ENCODE measurements at places on chromosomes 6 and 20.

DNA sequence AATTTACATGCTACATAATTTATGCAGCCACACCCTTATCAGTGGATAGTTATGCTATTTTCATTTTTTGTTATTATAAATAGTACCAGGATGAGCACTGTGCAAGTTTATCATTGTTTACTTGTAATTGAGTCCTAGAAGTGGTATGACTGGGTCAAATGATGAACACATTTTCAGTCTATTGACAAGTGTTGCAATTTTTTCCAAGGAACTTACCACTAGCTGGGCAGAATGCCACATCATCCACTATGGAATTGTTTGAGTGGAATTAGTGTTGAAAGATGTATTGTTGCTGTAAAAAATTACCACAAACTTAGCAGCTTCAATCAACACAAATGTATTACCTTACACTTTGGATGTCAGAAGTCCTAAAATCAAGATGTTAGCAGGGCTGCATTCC, 38.1 kb upstream of the OPN5 start:
- peak; percentile 13 for DNase-seq

DNA sequence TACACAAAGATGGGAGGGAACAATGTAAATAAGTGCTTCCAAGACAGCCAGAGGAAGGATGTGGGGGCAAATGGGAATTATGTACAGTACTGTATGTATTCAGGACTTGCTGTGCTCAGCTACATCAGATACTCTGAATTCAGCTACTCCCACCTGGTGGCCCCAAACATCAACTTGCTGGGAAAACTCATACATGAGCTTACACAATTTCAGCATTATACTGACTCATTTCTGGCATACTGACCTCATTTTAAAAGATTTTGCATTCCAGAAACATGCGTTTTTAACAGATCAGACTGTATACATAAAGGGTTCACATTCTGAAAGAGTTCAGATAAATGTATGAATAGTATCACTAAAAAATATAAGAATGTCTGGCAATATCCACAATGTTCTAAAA, 59.7 kb downstream of the GPX5 start:
- peak; percentile 78 for DNase-seq

DNA sequence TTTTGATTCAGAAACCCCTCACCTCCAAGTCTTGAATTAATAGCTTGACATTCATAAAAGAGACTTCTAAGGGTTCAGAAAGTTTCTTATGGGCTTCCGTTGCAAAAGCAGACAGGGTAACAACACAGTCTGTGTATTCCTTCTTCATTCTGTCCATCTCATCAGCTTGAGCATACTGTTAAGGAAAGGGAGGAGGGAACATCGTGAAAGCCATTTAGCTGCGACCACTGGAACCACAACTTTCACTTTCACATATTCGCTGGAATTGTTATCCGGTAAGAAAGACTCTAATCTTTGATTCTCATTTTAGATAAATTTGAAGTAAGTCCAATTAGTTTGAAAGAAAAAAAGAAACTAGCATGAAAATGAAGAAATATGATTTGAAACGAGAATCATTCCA, 174.4 kb downstream of the SYNE1 start:
- no peak for DNase-seq

DNA sequence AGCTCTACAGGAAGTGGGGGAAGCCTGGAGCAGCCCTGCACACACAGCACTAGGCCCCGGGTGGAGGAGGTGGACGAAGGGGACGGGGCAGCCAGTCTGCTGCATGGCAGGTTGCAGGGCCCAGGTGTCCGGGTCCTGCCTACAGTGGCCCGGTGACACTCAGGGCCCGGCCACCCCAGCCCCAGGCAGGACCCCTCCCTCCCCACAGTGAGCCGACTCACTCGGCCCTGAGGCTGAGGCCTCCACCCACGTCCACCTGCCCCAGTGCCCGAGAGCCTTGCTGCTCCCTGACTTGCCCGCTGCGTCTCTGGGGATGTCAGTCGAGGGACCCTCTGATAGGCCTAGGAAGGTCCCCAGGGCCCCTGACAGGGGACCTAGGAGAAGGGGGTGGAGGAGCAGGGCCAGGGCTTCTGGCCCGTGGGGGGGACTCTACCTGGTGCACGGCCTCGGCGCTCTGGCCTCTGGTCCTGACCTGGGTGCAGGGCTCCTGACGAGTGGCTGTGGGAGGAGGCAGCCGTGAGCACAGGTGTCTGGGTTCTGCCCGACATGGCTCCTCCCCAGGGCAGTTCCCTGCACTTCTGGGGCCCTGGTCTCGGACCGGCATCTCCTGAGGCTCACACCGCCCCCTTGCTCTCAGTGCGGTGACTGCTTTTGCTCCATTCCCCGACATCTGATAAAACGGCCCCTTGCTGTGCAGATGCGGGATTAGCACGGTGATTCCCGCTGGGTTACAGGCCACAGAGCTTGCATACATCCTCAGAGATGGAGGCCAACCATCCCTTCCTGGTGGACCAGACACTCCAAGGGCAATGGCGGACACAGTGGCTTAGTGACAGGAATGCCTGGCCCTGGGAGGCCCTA, 20.1 kb downstream of the FRMD1 start:
- DNase-seq: no peak

DNA sequence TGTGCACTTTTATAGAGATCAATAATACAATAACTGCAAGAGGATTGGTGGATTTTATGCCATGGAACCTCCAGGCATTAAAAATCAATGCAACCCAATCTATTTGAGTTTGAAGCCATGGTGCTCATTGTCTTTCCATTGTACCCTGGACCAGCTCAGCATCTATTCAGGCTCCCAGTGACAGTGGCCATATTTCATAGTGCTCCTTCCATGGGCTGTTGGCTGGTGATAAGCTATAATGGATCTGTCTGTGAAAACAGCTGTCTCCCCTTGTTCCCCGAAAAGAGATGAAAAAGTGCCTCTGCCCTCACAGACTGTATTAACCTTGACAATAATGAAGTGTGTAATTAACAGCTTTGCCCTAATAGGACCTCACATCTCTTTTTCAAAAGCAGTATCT, 74.3 kb downstream of the LAMP5 start:
- DNase-seq: no peak

GRCh38 chr6:139153855-139154254, 19.0 kb downstream of the HECA start:
- DNase-seq: peak; percentile 75
